Heart left ventricle (tissue), 16 donors: ENCODE measurements at places on chromosomes 2 and 18. TPM values are rescaled to one million over a fixed set of nuclear protein-coding genes. Genes with fewer than 3 reads are reported as not detected.

- DNase-seq, result no peak
Observed at GRCh38 chr2:138276339-138276738, 225.2 kb upstream of the SPOPL start.

GRCh38 chr18:51029378-51029693 lies 677 bp upstream of the SMAD4 start:
- no peak for DNase-seq

DNA sequence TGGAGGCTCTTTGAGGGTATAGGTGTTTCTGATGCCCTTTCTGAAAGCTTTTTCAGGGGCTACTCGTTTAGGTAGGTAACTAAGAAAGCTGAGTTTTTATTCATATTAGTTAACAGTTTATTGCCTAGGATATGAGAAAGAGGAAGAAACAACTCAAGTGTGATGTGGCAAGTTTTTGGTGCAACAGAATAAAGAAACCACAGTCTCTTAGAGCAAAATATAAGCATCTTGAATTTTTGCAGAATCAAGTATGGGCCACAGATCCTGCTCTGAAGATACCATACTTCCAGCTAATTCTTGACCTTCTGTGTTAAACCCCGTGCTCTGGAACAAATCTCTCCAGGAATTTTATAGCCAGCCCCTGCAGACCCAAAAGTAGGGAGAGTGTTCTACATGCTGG lies 147.7 kb upstream of the SLC1A4 start:
- DNase-seq, result no peak

The CGREF1 gene
- 0.24 TPM for total RNA-seq

DNA sequence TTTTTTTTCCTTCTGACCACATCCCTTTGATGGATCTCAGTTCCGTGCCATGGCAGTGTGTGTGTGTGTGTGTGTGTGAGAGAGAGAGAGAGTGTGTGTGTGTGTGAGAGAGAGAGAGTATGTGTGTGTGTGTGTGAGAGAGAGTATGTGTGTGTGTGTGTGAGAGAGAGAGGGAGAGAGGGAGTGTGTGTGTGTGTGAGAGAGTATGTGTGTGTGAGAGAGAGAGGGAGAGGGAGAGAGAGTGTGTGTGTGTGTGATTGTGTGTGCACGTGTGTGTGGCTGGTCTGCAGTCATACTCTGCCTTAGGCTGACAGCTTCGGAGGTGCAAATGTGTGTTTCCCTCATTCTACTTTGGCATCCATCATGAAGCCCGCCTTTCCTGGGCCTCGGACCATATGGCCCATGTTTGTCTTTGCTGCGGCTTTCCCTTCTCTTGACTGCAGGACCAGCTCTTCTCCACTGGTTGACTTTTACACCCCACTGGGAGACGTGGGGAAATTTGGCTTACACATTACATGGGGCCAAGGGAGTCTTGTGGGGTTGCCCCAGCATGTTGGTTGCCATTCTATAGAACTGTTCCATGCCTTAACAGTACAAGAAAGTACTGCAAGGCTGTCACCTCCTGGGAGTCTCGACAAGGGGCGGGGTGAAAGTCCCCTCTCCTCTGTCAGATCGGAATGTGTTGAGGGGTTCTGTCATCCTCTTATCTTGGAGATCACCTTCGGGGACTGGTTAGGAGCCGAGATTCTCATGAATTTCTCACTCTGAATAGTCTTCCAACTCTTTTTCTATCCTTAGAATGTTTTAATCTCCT lies 21.6 kb downstream of the TSN start:
- DNase-seq, result no peak

The TSN gene
- 43.8 TPM for total RNA-seq
